ENCODE measurements at places on chromosomes 2 and 18. TPM values are rescaled to one million over a fixed set of nuclear protein-coding genes. Genes with fewer than 3 reads are reported as not detected.

- no peak overlapping the region for H3K4me3 ChIP-seq
- no peak overlapping the region for H3K27ac ChIP-seq
- H3K36me3 ChIP-seq, result no peaks in the 10 kb centered on the region
- DNase-seq, result no peak
- peaks cover 4% of the 10 kb centered on the region for H3K27me3 ChIP-seq
These were observed 116.7 kb downstream of the TNS1 start for GRCh38 chr2:217886091-217886490.

DNA sequence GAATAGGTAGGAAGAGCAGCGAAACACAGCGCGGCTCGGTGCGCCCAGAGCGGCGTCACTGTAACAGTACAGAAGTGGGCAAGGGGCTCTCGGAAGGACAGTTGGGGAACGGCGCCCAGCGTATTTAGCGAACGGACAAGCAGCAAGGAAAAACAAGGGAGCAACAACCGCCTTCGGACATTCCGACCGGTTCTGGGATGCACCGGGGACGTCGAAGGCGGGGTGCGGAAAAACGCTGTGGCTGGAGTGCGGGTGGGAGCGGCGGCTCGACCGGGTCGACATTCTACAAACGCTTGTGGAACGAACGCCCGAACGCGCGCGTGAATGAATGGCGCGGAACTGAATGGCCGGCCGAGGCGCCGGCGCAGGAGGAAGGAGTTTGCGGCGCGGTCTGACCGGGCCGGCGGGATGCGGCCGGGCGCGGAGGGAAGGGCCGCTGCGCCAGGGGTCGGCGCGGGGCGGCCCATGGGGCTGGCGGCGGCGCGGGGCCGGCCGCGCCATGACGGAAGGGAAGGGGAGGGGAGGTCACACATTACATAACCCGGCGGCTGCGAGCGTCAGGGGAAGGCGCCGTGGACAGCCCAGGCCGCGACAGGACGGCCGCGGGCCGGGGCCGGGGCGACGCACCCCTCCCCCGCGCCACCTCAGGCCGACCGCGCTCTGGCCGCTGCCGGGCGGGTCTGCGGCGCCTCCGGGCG lies 605 bp downstream of the REV1 start:
- peaks cover 14% of the 10 kb centered on the region for H3K36me3 ChIP-seq
- H3K4me3 ChIP-seq, result peak overlapping the region; percentile 89
- DNase-seq, result peak; percentile 67
- peak overlapping the region; percentile 99 for H3K27ac ChIP-seq
- peaks cover 39% of the 10 kb centered on the region for H3K4me1 ChIP-seq
- H3K27me3 ChIP-seq, result no peaks in the 10 kb centered on the region

- H3K4me3 ChIP-seq, result no peak overlapping the region
- no peaks in the 10 kb centered on the region for H3K4me1 ChIP-seq
- H3K27ac ChIP-seq, result no peak overlapping the region
- H3K36me3 ChIP-seq, result no peaks in the 10 kb centered on the region
- no peak for DNase-seq
- H3K27me3 ChIP-seq, result no peaks in the 10 kb centered on the region
These were observed 369.1 kb downstream of the ZNF521 start for GRCh38 chr18:24982831-24983230.

DNA sequence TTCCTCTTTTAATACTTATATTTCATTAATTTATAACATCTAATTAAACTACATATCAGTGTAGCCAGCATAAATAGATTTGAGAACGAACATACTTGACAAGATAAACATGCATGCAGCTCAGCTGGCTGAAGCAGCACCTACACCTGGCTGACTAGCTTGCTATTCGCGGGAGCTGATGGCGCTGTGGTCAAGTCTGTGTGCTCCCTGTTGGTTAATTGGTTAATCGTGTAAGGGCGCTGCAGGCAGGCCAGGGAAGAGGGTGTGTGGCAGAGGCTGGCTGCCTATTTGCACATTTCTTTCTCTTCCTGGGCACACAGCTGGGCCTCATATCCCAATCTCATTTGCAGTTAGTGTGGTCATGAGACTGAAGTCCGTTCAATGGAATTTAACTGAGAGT lies 14.5 kb upstream of the VWA3B start:
- H3K4me1 ChIP-seq, result no peaks in the 10 kb centered on the region
- no peak overlapping the region for H3K4me3 ChIP-seq
- H3K27ac ChIP-seq, result no peak overlapping the region
- no peak for DNase-seq

GRCh38 chr2:127408807-127409099 lies 9.5 kb upstream of the PROC start:
- H3K4me3 ChIP-seq, result no peak overlapping the region
- no peaks in the 10 kb centered on the region for H3K36me3 ChIP-seq
- H3K27ac ChIP-seq, result peak overlapping the region; percentile 67
- H3K4me1 ChIP-seq, result peaks cover 32% of the 10 kb centered on the region

GRCh38 chr2:228767196-228767595 lies 503.9 kb downstream of the PID1 start:
- H3K4me3 ChIP-seq, result no peak overlapping the region
- H3K27ac ChIP-seq, result no peak overlapping the region
- H3K36me3 ChIP-seq, result no peaks in the 10 kb centered on the region
- no peaks in the 10 kb centered on the region for H3K27me3 ChIP-seq

- peaks cover 9% of the 10 kb centered on the region for H3K4me1 ChIP-seq
- H3K27ac ChIP-seq, result no peak overlapping the region
- peak; percentile 18 for DNase-seq
- H3K36me3 ChIP-seq, result no peaks in the 10 kb centered on the region
- no peaks in the 10 kb centered on the region for H3K27me3 ChIP-seq
- no peak overlapping the region for H3K4me3 ChIP-seq
These were observed 404.7 kb downstream of the BCL11A start for GRCh38 chr2:60148716-60149115.

DNA sequence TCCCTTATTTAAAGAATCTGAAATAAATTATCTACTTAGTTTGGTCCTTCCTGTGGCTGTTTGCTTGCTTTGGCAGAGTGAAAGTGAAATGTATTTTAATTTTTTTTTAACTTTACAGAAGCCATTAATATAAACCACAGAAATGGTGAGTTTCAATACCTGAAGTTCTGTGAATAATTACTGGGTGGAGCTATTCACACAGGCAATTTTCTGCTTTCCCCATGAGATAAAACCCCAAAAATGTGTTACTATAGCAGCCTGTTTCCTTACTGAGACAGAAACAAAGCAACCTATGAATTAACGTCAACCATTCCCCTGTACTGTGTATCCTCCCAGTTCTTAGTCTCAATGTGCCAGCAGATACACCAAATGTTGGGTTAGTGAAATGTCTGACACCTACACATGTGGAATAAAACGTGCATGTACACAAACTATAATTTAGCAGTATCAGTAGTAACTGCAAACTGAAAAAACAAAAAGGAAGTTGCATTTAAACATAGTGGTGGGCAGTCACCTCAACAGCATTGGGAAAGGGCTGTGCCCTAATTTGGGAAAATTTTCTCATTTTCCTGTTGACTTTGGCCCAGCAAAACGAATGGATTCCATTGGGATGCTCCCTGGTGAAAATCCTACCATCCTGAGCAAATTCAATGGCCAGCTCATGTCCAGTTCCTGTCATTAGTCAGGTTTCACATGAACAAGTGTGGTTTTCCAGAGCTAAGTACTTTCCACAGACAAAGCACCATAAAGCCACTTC lies 73.1 kb upstream of the RMDN2 start:
- H3K4me1 ChIP-seq, result peaks cover 23% of the 10 kb centered on the region
- no peak overlapping the region for H3K4me3 ChIP-seq
- H3K27me3 ChIP-seq, result no peaks in the 10 kb centered on the region

DNA sequence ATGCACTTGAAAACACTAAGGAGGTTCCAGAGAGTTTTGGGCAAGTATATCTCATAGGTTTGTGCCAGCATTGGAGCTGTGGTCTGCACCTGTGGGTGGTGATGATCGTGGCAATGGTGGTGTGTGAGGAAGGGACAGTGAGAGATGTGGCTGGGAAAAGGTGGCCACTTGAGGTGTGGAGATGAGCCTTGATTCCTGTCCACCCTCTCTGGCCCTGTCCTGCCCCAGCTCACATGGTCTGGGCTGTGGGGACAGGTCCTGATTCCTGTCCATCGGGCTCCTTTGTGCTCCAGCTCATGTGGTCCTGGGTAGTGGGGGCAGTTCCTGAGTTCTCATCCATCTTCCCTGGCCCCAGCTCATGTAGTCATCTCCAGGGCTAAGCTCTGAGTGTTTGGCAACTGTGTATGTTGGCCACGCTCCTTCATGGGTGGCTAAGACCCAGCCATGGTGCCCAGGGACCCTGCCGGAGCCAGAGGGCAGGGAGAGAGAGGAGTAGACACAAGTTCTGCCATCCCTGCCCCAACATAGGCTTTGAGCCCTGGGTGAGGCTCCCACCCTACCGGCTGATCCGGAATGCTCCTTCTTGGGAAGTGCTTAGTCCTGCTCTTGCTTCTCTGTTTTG lies 294.4 kb upstream of the HDAC4 start:
- no peak overlapping the region for H3K4me3 ChIP-seq
- no peak for DNase-seq
- no peaks in the 10 kb centered on the region for H3K4me1 ChIP-seq

- H3K36me3 ChIP-seq, result no peaks in the 10 kb centered on the region
- DNase-seq, result peak; percentile 71
- peak overlapping the region; percentile 92 for H3K27ac ChIP-seq
- H3K4me3 ChIP-seq, result peak overlapping the region; percentile 10
These were observed 78.1 kb upstream of the YWHAQ start for GRCh38 chr2:9708683-9709538.

- peaks cover 38% of the 10 kb centered on the region for H3K36me3 ChIP-seq
- H3K4me1 ChIP-seq, result peaks cover 79% of the 10 kb centered on the region
- H3K4me3 ChIP-seq, result peak overlapping the region; percentile 46
- DNase-seq, result no peak
- no peaks in the 10 kb centered on the region for H3K27me3 ChIP-seq
These were observed 48.4 kb downstream of the UNC50 start for GRCh38 chr2:98656800-98657199.

DNA sequence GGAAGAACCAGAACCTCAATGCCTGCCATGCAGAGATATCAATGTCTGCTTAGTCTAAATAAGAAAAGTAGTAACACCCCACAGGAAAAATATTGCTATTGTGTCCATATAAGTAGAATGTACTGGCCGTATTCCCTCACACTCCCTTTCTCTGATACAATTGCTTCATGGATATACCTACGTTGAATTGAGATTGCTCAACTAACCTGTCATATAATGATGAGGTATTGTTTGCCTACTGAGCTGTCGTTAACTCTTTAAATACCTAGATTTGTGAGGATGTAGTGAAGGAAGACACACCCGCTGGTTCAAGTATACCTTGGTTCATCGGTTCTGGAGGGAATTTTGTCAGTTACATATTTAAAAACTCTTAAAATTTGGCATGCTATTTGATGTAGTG lies 480.7 kb upstream of the TCF4 start:
- no peak for DNase-seq
- H3K36me3 ChIP-seq, result no peaks in the 10 kb centered on the region
- H3K4me1 ChIP-seq, result no peaks in the 10 kb centered on the region
- H3K27me3 ChIP-seq, result no peaks in the 10 kb centered on the region

DNA sequence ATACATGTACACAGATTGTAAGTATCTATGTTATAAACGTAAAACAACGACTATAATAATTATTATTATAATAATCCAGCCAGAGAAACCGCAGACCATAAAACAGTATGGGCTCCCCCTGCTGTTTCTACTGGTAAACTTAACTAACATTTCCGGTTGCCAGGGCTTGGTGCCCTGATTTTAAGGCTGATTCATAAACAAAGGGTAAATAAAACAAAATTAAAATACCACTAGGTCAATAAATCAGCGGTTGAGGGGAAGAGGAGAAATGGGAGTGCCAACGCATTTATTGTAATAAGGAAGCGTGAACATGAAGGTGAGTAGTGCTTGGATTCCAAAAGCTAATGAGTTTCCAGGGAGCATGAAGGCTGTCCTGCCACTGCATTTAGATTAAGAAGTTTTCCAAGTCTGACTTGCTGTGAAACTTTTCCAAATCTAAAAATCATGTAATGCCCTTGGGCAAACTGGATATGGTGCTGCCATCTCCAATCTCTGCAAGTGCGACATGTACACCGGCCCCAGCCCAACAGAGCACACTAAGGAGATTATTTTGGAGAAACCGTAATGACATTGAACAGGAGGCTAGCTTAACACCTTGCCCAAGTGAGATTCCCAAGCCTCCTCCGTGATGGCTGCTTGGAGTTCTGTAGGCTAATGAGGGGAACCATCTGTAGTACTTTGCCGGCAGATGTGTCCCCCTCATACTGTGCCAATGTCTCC lies 50.7 kb upstream of the HNRNPA3 start:
- peaks cover 15% of the 10 kb centered on the region for H3K4me1 ChIP-seq
- H3K27ac ChIP-seq, result no peak overlapping the region
- H3K4me3 ChIP-seq, result no peak overlapping the region
- H3K27me3 ChIP-seq, result no peaks in the 10 kb centered on the region
- H3K36me3 ChIP-seq, result no peaks in the 10 kb centered on the region
- peak; percentile 22 for DNase-seq

GRCh38 chr2:191666732-191667131 lies 11.2 kb upstream of the NABP1 start:
- peaks cover 20% of the 10 kb centered on the region for H3K4me1 ChIP-seq
- H3K36me3 ChIP-seq, result no peaks in the 10 kb centered on the region
- DNase-seq, result no peak
- H3K27me3 ChIP-seq, result no peaks in the 10 kb centered on the region

DNA sequence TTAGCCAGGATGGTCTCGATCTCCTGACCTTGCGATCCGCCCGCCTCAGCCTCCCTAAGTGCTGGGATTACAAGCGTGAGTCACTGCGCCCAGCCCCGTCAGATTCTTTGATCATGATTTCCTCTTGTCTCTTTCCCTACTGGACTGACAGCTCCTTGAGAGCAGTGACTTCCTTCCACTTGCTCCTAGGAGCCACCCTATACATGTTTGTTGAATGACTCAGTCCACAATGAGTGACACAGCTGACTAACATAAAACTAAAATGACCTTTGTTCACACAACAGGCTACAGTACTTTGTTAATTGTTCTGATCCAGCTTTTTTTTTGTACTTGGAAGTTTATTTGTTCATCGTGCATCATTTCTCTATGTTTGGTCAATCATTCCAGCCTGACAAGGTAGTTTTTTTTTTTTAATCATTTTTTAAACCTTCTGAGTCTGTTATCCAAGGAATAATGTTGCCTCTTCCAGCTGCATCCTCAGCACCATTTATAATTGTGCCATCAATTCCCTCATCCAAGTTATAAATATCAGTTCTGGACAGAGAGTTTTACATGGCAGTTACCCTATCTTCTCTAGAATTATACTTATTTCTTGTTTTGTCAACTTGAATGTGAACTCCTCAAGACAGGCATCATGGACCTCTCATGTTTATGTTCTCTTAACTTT lies 42.9 kb upstream of the TUBA3E start:
- H3K27ac ChIP-seq, result no peak overlapping the region
- peaks cover 6% of the 10 kb centered on the region for H3K27me3 ChIP-seq
- no peaks in the 10 kb centered on the region for H3K36me3 ChIP-seq
- no peaks in the 10 kb centered on the region for H3K4me1 ChIP-seq
- no peak overlapping the region for H3K4me3 ChIP-seq

GRCh38 chr2:163716101-163716500 lies 19.7 kb downstream of the FIGN start:
- H3K27me3 ChIP-seq, result no peaks in the 10 kb centered on the region
- no peak overlapping the region for H3K27ac ChIP-seq
- H3K4me3 ChIP-seq, result no peak overlapping the region
- no peaks in the 10 kb centered on the region for H3K4me1 ChIP-seq
- no peaks in the 10 kb centered on the region for H3K36me3 ChIP-seq
- DNase-seq, result no peak

Gene CPS1
- 3.5 TPM for total RNA-seq

Gene BUB1
- 115 TPM for total RNA-seq

Gene TSPYL6
- not detected for total RNA-seq

Gene CHRNG
- not detected for total RNA-seq

Gene CYB5A
- total RNA-seq, result 53.1 TPM

Gene TEKT4
- not detected for total RNA-seq

Gene ZNF513
- total RNA-seq, result 10.5 TPM

Gene CYP27A1
- total RNA-seq, result 0.12 TPM

Gene REEP1
- total RNA-seq, result 0.30 TPM
